ENCODE measurements at places on chromosomes 7 and 10.

GRCh38 chr10:70174058-70174741 lies 3.9 kb upstream of the SAR1A start:
- DNase-seq = peak; percentile 16

- no peak for DNase-seq
Observed at GRCh38 chr10:71584461-71584860, 135.1 kb downstream of the C10orf105 start.

- no peak for DNase-seq
Observed at GRCh38 chr10:14381475-14381874, 50.8 kb upstream of the FRMD4A start.

- no peak for DNase-seq
Observed at GRCh38 chr7:134690016-134690415, 43.4 kb downstream of the BPGM start.

- DNase-seq = no peak
Observed at GRCh38 chr10:93410697-93411348, 71.3 kb downstream of the MYOF start.

DNA sequence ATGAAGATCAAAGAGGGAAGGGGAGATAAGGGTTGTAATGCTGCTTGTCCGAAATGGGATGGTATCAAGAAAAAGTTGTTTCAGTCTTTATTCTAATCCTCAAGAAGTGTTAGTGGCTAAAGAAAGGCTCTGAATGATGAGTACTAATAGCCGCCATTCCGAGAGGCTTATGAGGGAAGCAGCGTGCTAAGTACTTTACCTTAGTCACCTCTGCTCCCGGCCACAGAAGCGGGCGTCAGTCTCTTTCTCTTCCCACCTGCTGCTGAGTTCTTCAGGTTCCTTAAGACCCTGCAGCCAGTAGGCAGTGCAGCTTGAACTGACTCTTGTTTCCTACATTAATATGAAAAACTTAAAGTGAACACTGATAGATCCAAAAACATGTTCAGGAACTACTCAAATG lies 73.1 kb downstream of the EEPD1 start:
- no peak for DNase-seq

- DNase-seq = no peak
Observed at GRCh38 chr7:11078247-11078834, 104.7 kb downstream of the PHF14 start.

DNA sequence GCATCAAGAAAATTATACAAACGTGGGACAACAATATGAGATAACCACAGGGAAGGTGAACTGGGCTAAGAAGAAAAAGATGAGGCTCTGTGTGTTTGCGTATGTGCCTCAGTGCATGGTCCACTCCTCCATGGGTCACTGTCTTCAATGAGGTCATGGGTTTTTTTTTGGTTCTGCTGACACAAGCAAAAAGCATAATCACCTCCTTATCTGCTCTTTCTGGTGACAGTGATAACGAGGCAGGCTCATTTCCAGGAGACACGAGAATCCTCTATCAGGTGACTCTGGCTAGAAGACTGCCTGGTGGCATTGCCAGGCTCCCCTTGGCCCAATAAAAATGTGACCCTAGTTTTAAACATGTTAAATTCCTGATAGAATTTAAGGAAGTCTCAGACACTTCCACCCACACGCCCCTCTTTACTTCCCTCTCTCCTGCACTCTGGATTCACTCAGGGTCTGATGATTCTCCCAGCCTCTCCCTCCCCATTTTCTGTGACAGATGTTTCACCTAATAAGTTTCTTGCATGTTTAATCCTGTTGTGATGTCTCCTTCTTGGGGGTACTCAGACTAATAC lies 35.3 kb upstream of the CDCA7L start:
- DNase-seq = no peak

DNA sequence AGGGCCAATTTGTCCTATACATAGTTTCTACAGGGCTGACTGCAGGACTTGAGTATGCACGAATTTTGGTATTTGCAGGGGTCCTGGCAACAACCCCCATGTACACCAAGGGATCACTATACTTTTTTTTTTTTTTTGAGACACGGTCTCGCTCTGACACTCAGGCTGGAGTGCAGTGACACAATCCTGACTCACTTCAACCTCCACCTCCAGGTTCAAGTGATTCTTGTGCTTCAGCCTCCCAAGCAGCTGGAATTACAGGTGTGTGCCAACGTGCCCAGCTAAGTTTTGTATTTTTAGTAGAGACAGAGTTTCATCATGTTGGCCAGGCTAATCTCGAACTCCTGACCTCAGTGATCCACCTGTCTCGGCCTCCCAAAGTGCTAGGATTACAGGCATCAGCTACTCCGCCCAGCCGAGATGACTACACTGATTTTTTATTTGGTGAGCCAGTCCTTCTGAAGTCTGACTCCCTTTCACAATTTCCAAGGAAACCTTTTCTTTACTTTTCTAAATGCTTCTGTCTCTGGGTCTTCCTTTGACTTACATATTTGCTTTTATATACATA lies 19.8 kb downstream of the CFAP70 start:
- DNase-seq = no peak

Data from iPS-NIHi11 (cell line).